SK-N-SH (cell line): ENCODE measurements at places on chromosomes 7 and 10.
A peak's percentile ranks its signal among the peaks of the same experiment; 100 is the strongest.

GRCh38 chr10:110497438-110498086 is at the start of gene DUSP5:
DUSP5 (plus strand) TSS chr10:110497907; CDS start chr10:110498122, 215 bp downstream.
- peak; percentile 98 for DNase-seq

GRCh38 chr10:48792121-48792520 is 107.4 kb downstream of the WDFY4 start:
- DNase-seq, result no peak

DNA sequence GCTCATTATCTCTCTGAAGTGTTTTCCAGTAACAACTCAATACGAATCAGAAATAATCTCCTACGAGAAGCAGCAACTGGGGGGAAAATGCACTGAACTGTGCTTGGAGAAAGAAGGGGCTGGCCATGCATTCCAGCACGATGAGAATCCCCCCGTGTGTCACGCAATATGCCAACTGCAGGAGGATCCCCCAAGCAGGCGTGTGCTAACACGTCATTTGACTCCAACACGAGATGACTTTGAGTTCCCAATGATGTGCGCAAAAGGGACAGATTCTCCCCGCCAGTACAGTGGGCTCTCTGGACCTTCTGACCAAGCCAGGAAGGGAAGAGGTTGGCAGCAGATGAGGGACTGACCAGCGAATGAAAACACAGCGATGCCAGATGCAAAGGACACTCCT is 105.5 kb downstream of the KCNMA1 start:
- DNase-seq, result no peak

DNA sequence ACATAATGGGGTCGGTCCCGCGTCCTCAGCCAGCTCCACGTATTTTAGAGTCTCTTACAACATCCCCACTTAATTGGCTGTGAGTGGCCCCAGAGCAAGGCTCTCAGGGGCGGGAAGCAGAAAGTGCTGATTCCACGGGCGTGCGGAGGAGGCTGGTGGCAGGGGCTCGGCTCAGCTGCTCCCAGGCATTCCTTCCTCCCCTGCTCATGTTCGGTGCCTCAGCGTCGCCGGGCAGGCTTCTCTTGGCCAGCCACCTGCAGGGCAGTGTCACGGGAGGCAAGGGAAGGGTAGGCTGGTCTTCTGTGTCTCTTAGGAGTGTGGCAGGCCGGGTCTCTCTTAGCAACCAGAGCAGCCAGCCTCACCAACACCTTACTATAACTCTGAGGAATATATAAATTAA is 33.8 kb downstream of the IL15RA start:
- DNase-seq, result no peak

DNA sequence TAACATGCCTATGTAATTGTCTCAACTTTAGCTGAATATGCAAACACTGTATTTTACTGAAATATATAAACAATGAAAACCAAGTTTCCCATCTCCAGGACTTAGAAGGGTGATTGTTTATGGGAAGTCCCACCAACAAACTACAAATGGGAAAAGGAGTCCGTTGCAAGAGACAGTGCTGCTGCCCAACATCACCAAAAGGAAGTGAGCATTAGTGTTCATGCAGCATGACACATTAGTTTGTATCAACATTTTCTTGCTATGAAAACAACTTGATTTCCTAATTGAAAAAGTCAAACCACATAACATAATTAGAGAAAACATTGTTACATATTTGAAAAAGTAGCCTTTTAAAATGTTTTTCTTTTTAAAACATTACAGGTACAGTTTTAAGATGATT is 138.5 kb downstream of the ZNF438 start:
- no peak for DNase-seq
